CD4-positive, alpha-beta T cell treated with Interferon alpha-2 for 1 hour (primary cell): ENCODE measurements at places on chromosomes 13 and 19.
A peak's percentile ranks its signal among the peaks of the same experiment; 100 is the strongest.

DNA sequence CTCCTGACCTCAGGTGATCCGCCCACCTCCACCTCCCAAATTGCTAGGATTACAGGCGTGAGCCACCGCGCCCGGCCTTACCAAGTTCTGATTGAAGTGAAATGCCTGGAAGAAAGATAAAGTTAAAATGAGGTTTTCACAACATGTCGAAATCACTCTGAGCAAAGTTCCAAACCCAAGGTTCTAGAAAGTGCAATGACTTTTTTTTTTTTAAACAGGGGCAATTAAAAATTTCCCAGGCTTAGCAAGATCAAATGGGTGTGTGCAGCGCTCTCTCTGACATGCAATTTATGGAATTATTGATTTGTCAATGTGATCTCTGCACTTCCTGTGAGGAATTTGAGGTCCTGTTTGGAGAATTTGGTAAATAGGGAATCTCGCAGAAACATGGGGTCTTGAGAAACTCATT lies 12.8 kb upstream of the MAP2K2 start:
- DNase-seq, result no peak

- DNase-seq, result no peak
Observed at GRCh38 chr19:52898101-52898500, 666 bp upstream of the ZNF320 start.

GRCh38 chr19:17275441-17276175 lies 6.1 kb upstream of the ANKLE1 start:
- DNase-seq, result no peak

GRCh38 chr13:41512441-41512840 lies 55.1 kb downstream of the RGCC start:
- DNase-seq, result no peak

DNA sequence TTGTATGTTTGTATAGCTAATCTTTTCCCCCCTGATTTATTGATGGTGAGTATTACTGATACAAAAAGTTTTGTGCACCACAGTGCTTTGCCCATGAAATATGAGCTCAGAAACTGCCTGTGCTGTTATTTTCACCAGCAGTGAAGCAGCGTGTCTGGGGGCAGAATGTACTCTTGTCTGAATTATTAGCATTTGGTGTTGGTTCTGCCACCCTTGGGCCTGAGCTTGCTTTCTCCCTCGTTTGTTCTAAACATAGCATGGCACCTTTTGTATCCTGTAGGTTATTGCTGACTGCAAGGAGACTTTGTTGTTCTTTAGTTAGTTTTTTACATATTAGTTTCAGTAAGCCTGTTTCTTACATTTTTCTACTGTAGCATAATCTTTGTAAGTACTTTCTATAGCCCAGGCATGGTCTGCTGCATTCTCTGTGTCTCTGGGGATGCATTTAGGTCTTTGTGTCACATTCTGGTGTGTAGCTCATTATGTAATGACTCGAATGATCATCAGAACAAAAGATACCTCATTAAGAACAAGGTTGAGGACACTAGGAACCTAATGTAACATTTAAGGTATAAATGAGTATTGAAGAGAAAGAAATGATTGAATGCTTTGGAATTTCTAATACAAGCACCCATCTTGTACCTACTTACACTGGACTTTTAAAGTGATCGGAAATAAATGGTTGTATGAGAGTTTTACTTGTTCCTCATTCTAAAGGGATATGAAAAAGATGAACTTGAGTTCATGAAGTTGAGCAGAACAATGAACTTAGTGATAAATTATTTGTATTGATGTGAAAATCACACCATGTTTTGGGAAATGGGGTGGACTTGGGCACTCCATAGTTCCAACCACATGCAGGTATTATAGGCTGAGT lies 50.3 kb upstream of the GPI start:
- DNase-seq, result no peak

DNA sequence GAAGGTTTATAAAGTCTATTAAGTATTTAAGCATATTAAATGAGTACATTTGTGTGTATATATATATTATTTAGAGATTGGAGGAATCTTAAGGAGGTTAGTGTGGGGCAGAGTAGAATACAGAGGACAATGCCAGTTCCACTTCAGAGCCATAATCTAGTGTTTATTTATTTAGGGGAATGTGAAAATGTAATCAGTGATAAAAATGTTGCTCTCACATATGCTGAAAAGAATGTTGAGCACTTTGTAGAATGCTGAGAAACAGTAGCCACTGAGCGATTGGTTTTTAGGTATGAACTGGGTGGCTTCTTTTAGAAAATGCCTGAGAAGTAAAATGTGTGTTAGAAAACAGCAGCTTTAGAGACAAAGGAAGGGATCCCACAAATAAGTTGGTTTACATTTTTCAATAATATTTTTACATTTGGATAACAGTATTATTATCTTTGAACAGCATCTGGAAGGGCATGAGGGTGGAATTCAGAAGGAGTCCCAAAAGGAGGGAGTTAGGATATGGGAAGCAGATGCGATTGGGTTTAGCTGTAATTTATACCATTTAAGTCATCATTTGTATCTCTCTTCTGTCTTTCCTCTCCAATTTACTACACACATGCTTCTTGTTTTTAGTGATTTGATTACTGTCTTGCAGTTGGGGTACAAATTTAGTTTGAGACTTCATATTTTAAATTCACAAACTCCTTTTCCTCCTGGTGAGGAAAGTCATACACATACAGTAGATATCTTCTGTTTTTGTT lies 68.6 kb downstream of the NDFIP2 start:
- DNase-seq, result no peak

DNA sequence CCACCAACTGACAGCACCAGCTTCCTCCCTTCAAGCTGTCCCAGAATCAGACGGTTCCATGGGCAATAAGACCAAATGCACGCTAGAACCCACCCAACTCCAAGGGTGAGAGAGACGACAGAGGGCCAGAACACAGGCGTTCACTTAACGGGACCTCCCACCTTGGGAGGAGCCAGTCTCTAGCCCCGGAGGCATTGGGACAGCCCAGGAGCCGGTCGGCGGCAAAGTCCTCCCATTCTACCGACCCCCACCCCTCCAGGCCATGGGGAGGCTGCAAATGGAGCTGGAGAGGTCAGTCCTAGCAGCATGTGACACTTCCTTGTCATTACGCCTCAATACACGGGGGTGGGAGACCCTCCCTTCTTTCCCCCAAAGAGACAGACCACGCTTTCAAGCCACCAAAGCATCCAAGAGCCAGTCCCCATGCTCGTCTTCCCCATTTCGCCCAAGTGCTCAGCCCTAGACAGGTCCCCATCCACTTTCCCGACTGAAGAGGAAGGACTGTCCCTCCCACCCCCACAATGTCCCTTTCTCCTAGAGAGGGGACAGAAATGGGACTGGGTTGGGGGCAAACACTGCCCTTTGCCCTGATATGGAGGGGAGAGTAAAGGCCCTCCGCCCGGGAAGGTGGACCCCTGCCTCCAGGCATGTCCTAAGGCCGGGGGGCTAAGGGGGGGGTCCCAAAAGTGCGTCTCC lies 964 bp downstream of the KHSRP start:
- DNase-seq, result peak; percentile 26

GRCh38 chr19:51742789-51743188 lies 8.9 kb downstream of the FPR1 start:
- DNase-seq, result no peak

GRCh38 chr19:11191273-11191755 lies 6.0 kb downstream of the KANK2 start:
- no peak for DNase-seq

DNA sequence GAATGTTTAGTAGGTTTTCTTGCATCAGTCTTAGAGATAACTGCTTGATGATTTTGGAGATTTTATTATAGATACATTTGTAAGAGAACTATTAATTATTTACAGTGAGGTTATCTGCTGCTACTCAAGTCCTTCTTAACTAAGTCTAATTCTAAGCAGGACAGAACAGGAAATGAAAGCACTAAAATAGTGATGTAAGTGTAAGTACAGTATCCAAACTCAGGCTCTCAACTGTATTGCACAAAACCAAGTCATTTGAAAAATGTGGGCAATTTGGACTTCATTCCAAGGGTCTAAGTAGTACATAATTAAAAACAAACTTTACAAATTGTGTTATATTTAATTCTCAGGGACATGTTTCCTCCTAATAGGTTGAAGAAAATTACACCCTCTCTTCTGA lies 417.1 kb downstream of the ITGBL1 start:
- no peak for DNase-seq

DNA sequence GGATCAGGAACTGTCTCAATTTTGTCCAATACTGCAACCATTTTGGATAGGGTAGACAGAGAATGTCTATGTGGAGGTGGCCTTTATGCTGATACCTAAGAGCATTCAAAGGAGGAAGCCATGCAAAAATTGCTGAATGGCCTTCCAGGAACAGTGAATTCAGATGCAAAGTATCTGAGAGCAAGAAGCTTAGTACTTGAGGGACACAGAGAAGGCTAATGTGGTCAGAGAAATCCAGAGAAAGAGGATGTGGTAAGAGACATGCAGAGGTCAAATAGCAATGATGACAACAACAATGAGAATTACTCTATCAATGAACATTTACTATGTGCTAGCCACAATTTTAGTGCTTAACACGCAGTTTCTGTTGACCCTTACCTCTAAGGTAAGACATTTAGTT lies 785.6 kb upstream of the KLHL1 start:
- no peak for DNase-seq

DNA sequence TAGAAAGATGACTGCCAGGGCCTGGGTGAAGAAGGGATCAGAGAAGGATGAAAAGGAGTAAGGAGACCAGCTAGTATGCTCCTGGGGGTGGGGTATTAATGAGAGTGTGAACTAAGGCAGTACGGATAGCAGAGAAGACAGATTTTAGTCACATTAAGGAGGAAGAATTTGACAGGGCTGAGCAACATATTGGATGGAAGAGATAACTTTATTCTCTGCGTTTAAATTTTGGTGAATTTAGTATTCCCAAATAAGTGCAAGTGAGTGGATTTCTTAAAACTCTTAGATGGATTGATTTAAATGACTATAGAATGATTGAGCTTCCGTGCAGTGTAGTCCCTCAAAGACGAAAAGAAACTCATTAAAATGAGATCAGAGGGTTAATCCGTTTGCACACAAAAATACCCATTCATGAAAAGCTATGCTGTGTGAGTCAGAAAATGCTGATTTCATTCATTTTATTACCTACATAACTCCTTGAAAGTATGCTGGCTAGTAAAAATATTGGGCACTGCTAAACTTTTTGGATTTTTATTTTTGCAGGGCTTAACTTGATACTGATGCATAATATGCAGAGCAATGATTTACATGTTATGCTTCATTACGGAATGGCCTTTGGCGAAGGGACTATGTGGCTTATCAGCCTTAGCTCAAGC lies 54.1 kb downstream of the WDFY2 start:
- DNase-seq, result no peak

DNA sequence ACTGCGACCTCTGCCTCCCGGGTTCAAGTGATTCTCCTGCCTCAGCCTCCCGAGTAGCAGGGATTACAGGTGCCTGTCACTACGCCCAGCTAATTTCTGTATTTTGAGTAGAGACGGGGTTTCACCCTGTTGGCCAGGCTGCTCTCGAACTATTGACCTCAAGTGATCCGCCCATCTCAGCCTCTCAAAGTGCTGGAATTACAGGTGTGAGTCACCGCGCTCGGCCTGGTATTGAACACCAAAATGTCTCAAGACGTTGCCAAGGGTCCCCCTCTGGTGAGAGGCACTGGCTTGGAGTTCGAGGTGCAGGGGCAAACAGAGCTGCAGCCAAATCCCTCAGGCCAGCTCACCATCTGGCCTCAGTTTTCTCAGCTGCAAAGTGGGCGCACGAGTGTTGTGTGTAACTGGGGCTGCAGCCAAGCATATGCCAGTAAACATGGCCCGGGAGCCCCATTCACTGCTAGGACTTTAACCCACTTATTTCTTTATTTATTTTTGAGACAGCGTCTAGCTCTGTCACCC lies 8.0 kb downstream of the TJP3 start:
- no peak for DNase-seq

GRCh38 chr13:48436661-48437288 lies 23.9 kb upstream of the LPAR6 start:
- DNase-seq, result no peak

DNA sequence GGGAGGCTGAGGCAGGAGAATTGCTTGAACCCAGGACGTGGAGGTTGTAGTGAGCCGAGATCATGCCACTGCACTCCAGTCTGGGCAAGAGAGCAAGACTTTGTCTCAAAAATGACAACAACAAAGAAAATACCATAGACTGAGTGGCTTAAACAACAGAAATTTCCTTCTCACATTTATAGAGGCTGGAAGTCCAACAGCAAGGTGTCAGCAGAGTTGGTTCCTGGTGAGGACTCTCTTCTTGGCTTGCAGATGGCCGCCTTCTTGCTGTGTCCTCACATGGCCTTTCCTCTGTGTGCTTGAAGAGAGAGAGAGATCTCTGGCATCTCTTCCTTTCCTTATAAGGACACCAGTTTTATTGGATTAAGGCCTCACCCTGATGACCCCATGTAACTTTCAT lies 56.1 kb upstream of the ADGRE5 start:
- DNase-seq, result no peak

DNA sequence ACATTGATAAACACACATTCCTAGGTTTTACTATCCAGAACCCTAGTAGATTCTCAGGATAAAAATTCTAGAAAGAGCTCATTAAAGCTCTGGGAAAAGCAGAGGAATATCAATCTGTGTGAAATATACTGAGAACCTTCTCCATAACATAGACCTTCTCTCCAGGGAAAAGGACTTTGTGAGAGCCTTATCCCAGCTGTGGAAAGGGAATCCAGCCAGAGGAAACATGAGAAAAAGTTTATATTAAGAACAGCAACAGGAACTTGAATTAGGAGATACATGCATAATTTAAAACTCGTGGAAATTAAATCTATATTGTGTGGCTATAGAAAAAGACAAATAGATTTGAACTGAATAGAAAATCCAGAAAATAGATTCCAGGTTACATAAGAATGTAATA lies 1639.9 kb downstream of the EFNB2 start:
- no peak for DNase-seq

DNA sequence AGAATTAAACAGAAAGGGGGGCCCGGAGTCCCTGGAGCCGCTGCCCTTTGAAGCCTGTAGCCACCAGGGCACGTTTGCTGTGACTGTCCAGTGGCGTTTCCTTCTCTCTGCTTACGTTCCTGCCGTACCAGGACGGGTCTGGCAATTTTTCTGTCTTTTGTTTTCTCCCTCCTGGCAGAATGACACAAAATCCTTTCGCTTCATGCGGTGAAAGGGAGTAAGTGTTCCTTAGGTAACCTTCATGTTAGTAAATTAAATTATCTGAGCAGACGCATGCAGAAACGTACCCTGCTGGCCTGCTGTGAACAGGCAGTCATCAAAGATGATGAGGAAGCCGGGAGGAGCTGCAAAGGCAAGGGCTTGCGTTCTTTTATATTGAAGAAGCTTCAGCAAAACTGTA lies 299.3 kb upstream of the ARGLU1 start:
- DNase-seq, result no peak

DNA sequence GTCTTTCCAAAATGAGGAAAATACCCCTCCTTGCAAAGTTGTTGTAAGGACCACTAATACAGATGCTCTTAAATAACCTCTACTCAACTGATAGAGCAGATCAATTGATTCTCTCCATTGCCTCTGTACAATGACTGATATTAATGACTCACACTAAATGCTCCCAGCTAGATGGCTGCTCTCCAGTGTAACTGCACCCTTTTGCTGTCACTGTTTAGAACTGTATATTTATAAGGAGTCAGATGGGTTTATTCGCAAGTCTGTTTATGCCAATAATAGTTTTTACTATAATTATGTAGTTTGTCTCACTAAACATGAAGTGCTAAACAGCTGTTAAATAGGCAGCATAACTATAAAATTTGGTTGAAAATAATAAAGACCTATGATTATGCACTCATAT lies 21.0 kb upstream of the N4BP2L1 start:
- DNase-seq, result no peak

- DNase-seq, result no peak
Observed at GRCh38 chr13:97191142-97191541, 31.0 kb upstream of the MBNL2 start.
